CD4-positive, alpha-beta T cell treated with Interleukin-17A for 1 hour (primary cell): ENCODE measurements at places on chromosomes 11 and 22.

DNA sequence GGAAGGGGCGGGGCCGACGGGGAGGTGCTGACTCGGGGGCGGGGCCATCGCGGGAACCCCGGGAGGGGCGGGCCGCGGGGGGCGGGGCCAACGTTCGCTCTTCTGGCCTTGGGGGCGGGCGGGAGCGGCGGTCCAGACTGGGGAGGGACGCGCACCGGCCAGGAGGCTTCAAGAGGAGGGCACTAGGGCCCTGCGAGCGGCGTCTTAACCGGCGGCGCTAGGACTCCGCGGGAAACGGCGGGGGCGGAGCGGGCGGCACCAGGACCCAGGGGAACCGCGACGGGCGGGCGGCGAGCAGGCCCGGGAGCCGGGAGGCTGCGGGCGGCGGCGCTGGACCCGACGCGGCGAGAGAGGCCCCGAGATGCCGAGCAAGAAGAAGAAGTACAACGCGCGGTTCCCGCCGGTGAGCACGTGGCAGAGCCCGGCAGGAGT, at the start of gene DRAP1:
DRAP1 (plus strand) TSS at position 286 of the 432 bp plus-strand sequence; CDS start at position 362, 76 bp downstream.
- peak; percentile 98 for DNase-seq

DNA sequence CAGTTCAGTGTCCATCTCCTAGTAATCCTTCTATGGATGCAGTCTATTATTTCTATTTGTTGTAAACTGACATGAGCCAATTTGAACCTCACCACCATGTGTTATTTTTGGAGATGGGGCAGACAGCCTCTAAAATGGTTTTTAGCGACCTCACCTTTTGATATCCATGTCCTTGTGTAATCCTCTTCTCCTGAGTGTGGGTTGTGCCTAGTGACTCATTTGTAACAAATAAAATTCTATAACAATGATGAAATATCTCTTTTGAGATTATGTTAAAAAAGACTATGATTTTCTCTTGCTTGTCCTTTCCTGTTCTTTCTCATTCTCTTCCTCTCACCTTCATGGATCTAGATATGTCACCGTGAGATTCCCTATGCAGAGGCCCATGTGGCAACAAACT, 554.6 kb upstream of the ANO3 start:
- no peak for DNase-seq

- DNase-seq: peak; percentile 19
Measured at GRCh38 chr11:76419896-76420295, 24.9 kb upstream of the EMSY start.

GRCh38 chr22:43345761-43346301, 2.7 kb upstream of the SCUBE1 start:
- no peak for DNase-seq

DNA sequence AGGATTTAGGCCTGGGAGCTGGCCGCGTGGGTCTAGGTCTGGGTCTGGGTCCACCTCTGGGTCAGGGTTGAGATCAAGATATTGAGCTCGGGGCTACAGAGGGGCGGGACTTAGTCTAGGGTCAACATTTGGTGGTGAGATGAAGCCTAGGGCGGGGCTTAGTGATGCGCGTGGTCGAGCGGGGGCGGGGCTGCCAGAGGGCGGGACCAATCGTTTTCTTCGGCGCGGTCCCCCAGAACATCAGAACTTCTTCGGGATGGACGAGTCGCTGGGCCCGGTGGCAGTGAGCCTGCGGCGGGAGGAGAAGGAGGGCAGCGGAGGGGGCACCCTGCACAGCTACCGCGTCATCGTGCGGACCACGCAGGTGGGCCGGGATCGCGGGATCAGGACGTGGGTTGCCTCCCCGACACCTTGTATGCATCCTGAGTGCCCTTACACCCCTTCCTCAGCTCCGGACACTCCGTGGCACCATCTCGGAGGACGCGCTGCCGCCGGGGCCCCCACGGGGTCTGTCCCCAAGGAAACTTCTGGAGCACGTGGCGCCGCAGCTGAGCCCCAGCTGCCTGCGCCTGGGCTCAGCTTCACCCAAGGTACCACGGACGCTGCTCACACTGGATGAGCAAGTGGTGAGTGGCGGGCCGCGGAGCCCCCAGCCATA, 4.2 kb downstream of the SIPA1 start:
- no peak for DNase-seq

GRCh38 chr22:24957043-24957442, 4.5 kb downstream of the KIAA1671 start:
- DNase-seq: no peak

- DNase-seq: no peak
Measured at GRCh38 chr11:92819830-92820229, 149.6 kb upstream of the MTNR1B start.

DNA sequence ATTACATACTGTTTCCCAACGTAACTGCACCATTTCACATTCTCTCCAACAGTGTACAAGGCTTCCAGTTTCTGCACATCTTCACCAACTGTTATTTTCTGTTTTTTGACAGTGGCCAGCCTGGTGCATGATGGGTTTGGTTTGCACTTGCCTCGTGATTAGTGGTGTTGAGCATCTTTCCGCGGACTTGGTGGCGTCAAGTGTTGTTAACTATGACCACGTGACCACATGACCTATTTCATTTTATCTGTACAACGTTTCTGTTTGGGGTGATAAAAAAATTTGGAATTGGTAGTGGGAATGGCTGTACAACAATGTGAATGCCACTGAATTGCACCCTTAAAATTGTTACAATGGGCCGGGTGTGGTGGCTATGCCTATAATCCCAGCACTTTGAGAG, 2.5 kb upstream of the YPEL1 start:
- DNase-seq: no peak

GRCh38 chr11:120881596-120881995, 142.3 kb upstream of the TBCEL start:
- DNase-seq: no peak

DNA sequence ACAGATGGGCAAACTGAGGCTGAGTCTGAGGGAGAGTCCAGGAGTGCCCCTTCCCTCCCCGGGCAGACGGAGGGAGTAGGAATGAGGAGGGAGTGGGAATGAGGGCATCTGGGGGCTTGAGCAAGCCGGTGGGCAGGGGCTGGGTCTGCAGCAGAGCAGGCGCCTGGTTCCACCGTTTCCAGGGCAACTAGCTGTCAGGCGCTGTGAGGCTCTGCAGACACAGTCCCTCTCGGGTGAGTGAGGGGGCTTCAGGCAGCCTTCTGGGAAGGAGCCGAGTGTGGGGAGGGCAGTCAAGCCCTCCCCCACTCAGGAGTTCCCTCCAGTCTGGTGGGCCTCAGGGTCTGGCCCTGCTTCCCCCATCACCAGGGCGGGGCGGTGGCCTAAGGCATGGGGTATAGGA, 19.0 kb downstream of the TMEM258 start:
- no peak for DNase-seq

DNA sequence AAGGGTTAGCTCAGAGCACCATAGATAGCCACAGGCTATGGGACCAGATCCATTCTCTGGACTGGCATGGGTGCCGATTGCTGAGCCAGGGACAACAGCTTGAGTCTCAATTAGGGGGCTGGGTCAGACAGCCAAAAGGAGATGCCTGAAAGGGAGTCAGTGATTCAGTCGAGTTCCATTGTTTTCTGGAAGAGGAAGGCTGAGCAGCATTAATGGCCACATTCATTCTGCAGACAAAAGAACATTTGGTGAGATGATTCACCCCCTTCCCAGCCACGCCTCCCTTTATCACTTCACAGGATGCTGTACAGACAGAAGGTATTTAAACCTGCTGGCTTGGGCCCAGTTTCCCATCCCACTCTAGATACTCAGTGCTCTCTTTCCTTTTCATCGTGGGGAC, 131.9 kb downstream of the ADAMTS15 start:
- DNase-seq: no peak

DNA sequence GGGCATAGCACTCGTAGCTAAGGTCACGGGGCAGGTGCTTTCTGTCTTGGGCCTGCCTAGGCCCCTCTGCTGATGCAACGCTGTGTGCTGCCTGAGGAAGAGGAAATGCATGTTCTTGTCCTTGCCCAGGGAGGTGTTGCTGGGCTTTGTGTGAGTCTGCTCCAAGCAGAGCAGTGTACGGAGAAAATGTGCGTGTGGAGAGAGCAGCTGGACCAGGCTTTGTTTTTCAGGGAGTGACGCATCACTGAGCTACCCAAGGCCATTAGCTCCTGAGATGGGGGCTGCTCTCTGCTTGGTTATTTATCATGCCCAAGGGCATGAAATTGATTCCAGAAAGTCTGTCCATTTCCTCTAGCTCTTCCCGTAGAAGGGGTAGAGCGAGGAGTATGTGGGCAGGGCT, 82.9 kb upstream of the THY1 start:
- no peak for DNase-seq

- no peak for DNase-seq
Measured at GRCh38 chr22:22856364-22856763, 31.3 kb upstream of the IGLL5 start.

DNA sequence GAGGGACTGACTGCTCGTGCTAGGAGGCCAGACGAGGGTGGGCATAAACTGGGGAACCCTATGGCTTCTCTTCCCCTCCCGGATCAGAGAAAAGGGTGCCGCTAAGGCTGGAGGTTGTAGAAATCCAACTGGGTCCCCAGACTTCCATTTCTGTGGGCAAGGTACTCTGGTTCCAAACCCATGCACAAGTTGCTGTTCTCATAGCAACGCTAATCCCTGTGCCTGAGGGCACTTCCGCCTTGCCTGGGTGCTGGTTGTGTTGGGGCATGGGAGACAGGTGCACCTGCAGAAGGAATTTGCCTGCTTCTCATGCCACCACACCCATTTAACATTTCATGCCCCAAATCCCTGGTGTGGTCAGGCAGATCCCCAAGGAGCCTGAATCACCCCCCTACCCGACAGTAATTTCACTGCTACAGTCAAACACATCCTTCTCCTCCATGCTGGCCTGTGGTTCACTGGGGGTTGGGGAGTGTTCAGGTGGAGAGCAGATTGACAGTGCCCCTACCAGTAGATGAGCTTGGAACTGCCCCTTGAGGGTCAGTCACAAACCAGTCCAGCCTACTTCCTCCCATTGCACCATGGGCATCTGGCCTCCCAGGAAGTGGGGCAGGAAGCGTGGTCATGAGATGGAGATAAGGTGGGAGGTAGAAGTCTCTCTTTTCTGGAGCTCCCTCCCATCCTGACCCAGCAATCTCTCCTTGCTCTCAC, 1.2 kb downstream of the C2CD2L start:
- DNase-seq: peak; percentile 33

DNA sequence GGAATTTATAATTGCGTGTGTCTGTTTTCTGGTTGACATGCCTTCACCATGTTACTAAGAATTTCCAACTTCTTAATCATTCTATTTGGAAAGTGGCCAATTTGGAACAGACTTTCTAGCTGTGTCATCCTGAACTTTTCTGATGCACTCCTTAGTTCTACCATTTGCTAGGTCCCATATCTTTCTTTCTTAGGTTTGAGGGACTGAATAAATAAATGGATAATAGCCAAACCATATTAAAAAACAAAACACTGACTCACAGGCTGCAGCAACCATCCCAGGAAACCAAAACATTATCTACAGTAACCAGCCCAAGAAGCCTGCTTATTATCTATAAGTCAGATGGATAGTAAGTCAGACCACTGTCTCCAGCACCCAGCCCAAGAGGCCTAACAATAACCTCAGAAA, 57.5 kb upstream of the PLET1 start:
- no peak for DNase-seq

DNA sequence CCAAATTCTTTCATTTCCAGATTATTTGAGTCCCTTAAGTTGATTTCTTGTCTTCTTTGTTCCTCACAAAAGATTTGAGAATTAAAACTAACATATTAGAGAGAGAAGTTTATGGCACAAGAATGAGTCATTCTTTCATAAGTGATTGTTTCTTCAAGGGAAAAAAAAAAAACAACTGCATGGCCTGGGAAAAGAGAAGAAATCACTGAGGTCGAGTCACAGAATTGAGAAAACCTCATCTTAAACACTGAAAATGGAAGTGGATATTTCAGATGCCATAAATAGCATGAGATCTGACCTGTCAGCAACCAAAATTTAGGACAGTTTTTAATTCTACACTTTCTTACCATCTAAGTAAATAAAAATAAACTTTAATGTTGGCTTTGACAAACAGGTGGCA, 87.2 kb downstream of the CWF19L2 start:
- no peak for DNase-seq

DNA sequence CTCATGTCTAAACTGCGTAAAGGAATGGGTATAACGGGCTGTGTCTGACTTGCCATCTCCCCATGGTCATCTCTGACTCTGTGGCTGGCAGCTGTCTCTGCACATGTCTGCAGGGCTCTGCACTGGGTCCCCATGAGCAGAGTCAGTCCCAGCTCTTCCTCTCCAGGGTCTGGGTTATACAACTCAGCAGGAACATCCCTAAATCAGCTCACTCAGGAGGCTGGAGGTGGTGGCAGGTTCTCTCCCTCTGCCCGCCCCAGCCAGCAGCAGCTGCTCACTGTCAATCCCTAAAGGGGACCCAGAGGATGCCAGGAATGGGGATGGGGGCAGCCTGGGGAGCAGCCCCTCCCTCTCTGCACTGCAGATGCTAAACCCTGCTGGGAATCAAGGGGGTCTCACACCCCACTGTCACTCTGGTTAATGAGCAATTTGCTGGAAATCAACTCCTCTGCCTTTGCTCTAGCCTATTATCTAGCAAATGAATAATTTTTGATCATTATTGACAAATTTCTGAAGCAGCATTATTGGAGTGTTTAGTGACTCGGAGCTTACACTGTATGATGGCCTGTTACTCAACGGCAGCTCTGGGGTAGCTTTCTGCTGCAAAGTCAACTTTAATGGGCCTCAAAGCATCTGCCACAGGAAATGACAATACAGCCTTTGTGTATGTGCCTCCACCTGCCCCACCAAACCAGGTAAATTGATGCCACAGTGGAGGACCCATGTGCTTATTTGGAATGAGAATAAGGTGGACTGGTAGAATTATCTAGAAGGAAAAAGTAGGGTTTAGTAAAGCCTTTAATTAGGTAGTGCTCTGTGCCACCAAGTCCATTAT, 55.7 kb upstream of the SHANK2 start:
- no peak for DNase-seq

DNA sequence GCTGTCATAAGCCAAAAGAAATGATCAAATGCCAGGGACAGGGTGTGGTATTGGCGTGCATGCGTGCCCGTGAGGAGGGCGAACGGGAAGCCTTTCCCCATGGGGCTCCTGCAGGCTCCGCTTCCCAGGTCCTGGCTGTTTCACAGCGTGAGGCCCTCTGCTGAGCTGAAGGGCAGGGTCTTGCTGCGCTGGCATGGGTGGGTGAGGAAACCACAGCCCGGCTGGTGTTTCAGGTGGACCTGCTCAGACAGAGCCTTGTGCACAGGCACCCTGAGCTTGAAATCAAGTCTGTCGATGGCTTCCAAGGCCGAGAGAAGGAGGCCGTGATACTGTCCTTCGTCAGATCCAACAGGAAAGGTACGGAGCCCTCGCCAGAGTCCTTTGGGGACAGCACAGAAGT, 31.4 kb downstream of the IGHMBP2 start:
- DNase-seq: no peak

- DNase-seq: no peak
Measured at GRCh38 chr11:68997995-68998348, 15.1 kb downstream of the MRGPRF start.

- DNase-seq: no peak
Measured at GRCh38 chr11:126162306-126163030, 49.0 kb downstream of the RPUSD4 start.

GRCh38 chr11:125873881-125874555, 13.4 kb upstream of the HYLS1 start:
- no peak for DNase-seq
